ENCODE measurements at places on chromosomes 3 and 15.

DNA sequence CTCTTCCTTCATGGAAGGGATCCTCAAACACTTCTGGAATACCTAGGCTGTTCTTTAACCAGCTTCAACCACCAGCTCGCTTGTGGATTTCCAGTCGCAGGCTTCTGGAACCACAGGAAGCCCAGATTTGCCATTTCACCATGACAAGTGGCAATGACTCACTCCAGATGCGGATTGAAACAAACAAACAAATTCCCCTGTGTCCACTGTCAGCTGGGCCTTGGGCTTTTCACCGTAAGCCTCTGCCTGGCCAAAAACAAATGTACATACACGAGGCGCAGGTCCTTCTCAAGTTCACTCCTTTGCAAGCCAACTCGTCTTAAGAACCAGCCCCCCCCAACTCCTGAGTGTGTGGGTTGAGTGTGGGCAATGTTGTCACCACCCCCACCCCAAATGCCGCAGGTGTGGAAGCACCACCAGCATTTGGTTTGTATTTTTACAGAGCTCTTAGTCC lies 8.8 kb downstream of the BCL6 start:
- no peak for DNase-seq

- DNase-seq = no peak
Observed at GRCh38 chr3:5194341-5194740, 6.8 kb downstream of the EDEM1 start.

DNA sequence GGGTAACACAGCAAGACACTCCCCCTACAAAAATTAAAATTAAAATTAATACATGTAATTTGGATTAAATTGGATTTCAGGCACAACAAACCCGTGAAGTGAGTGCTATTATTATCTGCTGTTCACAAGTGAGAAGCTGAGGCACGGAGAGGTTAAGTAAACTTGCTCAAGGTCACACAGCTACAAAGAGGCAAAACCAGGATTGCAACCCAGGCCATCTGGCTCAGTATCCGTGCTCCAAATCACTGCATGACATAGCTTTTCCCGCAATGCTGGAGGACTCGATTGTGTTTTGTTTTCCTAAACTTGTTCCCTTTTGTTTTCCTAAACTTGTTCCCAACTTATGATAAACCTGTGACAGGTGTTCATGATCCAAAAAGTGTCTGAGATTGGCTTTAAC lies 19.9 kb upstream of the C15orf39 start:
- no peak for DNase-seq

DNA sequence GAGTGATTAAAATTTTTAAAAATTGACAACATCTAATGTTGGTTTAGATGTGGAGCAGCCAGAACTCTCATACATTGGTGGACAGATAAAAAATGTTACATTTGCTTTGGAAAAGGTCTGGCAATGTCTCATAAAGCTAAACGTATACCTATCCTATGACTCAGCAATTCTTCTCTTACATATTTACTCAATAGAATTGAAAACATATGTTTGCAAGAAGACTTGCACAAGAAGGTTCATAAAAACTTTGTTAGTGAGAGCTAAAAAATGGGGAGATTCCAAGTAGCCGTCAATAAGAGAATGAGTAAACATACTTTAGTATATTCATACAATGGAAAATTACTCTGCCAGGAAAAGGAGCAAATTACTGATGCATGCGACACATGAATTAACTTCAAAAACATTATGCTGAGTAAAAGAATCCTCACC lies 30.0 kb downstream of the MASP1 start:
- no peak for DNase-seq

- DNase-seq = no peak
Observed at GRCh38 chr3:141355242-141355641, 13.1 kb upstream of the ZBTB38 start.

- no peak for DNase-seq
Observed at GRCh38 chr15:85718271-85718971, 76.3 kb downstream of the KLHL25 start.

- DNase-seq = no peak
Observed at GRCh38 chr15:47951781-47952180, 169.0 kb upstream of the SLC24A5 start.
